ENCODE measurements at places on chromosomes 2 and 18.

DNA sequence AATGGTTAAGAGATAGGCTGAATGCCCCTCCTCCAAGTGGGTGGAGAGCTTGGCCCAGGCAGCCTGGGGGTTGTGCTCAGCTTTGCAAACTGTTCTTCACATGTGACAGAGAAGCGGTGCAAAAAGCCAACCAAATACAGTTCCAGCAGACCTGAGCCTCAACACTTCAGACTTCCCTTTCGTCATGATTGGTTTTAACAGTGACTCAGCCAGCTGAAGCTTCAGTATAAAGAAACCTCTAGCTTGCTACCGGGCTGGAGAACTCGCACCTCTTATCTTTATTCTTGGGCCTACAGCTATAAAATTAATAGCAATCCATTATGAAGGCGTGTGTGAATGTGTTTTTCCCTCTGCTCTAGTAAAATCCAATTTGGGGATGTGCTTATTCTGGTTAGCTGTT lies 20.0 kb downstream of the SETBP1 start:
- no peak for DNase-seq

DNA sequence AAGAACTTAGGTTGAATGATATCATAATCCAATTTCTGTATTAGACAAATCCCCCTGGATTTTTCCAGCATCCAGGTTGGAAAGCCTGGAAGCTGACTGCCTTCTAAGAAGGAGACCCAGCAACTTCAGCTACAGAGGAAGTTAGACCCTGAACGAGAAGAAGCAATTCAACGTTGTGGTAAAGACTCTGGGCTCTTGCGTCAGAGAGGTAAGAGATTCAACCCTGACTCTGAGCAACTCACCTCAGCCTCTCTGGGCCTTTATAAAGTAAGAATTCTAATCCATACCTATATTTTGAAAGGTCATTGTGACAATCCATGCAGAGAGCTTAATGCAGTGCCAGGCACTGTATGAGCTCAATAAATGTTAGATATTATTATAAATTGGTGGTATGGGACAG lies 9.7 kb downstream of the E2F6 start:
- no peak for DNase-seq

- no peak for DNase-seq
Measured at GRCh38 chr2:135607561-135607960, 76.3 kb downstream of the R3HDM1 start.

DNA sequence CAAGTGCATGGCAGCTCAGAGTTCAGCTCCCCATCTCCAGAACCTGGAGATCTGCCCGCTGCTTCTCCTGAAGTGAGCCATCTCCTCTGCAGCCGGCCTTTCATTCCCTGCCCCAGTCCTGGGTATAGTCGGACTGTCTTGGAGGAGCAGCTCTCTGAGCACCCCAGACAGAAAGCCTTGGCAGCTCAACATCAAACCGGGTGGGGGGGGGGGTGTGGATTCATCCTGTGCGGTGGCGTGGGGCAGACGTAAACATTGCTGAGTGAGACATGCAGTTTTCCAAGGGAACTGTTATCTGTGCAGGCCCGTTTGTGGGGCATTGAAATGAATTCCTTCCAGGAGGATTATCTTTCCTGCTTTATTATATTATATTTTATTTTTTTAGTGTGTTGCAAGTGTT lies 125.9 kb upstream of the MYCN start:
- no peak for DNase-seq

- no peak for DNase-seq
Measured at GRCh38 chr2:123870881-123871276, 154.2 kb upstream of the CNTNAP5 start.

DNA sequence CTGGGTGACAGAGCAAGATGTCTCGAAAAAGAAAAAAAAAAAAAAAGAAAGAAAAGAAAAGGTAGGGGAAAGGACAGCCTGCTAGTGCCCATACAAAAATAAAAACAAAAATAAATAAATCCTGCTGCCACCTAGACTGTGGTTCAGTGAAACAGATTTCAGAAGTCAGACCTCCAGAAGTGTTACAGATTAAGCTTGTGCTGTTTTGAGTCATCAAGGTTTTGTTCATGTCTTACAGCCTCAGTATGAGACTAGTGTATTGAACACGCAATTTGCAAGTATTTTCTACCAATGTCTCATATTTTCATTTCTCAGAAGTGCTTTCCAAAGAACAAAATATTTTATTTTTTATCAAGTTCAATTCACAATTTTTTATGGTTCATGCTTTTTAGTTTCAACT lies 720.4 kb upstream of the GYPC start:
- no peak for DNase-seq

- no peak for DNase-seq
Measured at GRCh38 chr2:58918141-58918540, 677.0 kb upstream of the FANCL start.

GRCh38 chr2:201279079-201279478 lies 18.7 kb downstream of the CASP8 start:
- DNase-seq = no peak

DNA sequence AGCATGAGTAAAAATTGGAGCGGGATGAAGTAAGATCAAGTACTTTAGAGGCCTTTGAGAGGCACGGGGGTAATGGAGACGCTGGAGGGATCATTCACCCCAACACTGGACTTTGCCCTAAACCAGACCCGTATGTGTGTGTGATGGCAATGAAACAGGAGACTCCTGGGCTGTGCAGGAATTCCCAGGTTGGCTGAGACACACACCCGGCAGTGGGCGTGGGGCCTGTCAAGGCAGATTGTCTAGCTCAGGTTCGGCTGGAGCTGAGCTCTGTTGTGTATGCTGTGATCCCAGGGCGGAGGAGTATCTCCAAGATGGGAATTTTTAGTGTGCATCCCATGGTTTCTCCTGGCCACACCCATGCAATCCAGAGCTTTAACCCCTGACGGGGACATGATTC lies 83.2 kb upstream of the MC2R start:
- no peak for DNase-seq

GRCh38 chr18:47492691-47493090 lies 241.2 kb upstream of the SKOR2 start:
- DNase-seq = no peak

DNA sequence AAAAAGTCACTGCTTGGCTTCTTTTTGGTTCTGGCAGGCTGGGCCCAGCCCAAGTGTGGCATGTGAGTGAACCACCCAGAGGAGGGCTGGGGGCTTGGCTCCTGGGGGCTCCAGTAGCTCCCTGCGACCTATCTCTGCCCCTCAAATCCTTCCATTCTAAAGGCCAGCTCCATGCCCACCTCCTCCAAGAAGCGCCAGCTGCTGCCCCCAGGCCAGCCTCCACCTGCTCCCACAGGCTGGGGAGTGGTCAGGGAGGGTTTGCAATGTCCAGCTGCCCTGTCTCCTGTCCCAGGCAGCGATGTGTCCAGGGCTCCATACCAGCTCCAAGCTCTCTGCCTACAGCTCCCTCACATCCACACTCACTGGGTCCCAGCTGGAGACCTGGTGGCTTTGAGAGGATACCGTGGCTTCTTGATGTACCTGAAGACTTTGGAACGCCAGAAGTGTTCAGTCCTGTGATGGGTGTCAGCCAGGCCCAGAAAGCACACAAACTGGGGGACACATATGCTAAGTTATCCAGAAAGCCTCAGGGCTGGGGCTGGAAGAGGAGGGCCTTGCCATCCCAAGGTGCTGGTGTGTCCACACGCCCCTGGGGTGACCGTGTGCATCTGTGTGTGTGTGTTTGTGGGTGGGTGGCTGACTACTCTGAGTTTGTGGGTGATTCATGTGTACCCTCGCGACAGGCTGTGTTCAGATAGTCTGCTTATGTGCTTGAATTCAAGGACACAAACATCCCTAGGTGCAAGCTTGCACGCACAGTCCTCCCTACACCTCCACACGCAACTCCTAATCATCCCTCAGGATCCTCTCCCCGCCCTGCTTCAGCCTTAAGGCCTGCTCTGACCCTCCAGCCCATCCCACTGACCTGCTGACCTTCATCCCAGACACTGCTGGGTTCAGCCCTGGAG lies 33.4 kb downstream of the ZFP36L2 start:
- DNase-seq = no peak

GRCh38 chr2:224173210-224173609 lies 134.1 kb upstream of the SERPINE2 start:
- no peak for DNase-seq

GRCh38 chr2:209091056-209091455 lies 332.8 kb upstream of the MAP2 start:
- no peak for DNase-seq

DNA sequence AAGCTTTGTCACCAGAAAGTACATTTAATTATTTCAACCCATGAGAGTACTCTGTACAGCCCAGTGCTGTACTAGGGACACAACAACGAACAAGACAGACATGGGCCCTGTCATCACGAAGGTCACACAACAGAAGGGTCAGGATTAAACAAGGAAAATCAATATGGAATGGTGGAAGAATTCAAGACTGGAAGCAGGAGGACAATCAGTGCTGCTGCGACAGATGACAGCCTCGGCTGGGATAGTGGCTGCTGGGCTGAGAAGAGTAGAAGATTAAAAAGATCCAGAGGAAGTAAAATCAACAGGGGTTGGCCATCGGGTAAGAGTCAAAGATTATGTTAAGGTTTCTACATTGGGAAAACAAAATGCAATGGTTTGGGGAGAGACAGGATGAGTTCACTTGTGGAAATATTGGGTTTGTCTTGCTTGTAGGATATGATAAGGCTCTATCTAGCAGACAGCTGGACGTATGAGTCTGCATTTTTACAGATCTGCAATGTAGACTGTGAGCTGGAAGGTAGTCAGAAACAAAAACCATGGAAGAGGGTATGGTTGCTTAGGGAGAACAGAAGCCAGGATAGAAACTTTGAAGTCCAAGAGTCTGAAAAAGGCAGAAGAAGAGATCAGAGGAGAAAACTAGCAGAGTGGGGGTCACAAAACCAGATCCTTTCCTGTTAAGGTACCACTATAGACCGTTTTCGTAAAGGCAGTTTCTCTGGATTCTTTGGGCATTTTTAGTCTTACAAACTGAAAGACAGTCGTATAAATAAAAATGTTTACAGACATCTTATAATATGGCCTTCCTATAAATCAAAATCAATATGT lies 84.1 kb downstream of the PRELID3A start:
- DNase-seq = no peak

- no peak for DNase-seq
Measured at GRCh38 chr2:151302879-151303278, 13.4 kb upstream of the NMI start.

GRCh38 chr2:174863183-174863582 lies 98.9 kb upstream of the CHRNA1 start:
- no peak for DNase-seq

- no peak for DNase-seq
Measured at GRCh38 chr2:174878537-174879147, 114.4 kb upstream of the CHRNA1 start.

DNA sequence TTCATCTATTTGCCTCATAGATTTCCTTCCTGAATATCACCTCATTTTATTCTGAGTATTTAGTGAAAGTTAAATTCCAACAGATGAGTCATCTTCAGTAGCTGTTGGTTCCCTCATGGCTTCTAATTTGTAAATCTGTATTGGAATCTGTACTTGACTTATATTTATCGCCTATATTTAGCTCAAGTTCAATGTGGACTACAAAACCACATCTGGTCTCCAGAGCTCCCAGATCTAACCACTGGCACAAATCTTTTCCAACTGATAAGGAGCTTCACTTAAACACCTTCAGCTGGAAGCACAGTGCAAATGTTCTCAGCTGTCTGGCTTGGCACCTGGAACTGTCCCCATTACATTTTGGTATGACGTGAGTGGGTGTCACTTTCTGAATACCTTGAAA lies 82.8 kb upstream of the DSEL start:
- no peak for DNase-seq

DNA sequence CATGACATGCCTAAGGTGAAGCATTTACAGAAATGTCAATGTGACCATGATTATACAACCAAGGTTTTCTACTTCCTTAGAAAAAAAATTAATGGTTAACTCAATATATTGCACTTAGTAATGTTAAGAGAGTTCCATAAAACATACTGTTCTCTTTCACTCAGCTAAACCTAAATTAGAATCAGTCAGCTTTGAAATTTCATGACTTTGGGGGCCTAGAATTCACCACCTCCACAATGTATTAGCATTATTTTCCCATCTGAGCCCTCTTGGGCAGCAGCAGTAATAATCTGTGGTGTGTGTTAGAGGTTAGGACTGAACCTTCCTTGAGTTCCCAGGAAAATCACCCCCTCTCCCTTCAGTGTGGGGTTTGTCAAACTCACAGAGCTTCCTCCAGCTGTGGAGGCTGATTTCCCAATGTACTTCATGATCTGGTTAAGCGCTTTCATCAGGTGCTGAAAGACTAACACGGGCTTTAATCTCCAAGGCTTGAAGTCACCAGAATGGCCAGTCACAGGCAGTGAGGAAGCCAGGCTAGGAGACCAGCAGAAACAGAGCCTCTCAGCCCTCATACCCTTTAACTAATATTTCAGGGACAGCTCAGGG lies 7.1 kb upstream of the UPP2 start:
- no peak for DNase-seq

- DNase-seq = no peak
Measured at GRCh38 chr2:197972587-197972986, 168.2 kb downstream of the PLCL1 start.

- no peak for DNase-seq
Measured at GRCh38 chr18:46322941-46323340, 218.8 kb downstream of the HAUS1 start.

GRCh38 chr2:157228946-157229345 lies 28.6 kb upstream of the GALNT5 start:
- DNase-seq = no peak

DNA sequence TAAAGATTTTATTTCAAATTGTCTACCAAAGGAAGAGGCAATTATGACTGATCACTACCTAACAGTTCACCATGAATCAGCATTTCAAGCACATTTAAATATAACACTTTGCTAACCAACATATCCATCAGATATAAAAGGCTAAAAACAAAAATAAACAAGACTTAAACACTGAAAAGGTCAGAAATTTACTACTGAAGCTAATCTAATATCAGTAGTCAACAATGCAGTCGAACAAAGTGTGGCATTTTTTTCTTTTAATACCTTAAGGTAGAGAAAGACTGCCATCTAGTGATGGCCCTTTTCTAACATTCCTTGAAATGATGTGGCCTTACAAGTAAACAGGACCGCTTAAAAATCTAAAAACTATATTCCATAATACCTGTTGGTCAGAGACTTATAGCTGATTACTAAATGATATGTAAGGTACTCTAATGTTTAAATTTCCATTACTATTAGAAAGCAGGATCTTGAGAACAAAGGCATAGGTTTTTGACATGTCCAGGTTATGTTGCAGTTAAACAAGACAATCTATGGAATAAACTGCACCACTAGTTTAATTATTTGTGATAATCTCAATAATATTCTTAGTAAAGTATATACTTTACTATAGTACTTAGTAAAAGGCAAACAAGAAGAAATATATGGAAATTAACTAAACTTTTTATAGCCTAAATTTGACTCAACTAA lies 80.0 kb downstream of the EXOC6B start:
- DNase-seq = no peak

- DNase-seq = no peak
Measured at GRCh38 chr2:99439971-99440505, 49.8 kb downstream of the REV1 start.

GRCh38 chr18:31454066-31454708 lies 6.6 kb downstream of the DSG3 start:
- no peak for DNase-seq
